Esophagus squamous epithelium (tissue), 5 donors: ENCODE measurements at places on chromosomes 12 and 14.

- DNase-seq: no peak
These were observed 659.5 kb downstream of the TMEM121 start for GRCh38 chr14:106185837-106186233.

GRCh38 chr14:102419716-102420115, 57.0 kb downstream of the TECPR2 start:
- no peak for DNase-seq

DNA sequence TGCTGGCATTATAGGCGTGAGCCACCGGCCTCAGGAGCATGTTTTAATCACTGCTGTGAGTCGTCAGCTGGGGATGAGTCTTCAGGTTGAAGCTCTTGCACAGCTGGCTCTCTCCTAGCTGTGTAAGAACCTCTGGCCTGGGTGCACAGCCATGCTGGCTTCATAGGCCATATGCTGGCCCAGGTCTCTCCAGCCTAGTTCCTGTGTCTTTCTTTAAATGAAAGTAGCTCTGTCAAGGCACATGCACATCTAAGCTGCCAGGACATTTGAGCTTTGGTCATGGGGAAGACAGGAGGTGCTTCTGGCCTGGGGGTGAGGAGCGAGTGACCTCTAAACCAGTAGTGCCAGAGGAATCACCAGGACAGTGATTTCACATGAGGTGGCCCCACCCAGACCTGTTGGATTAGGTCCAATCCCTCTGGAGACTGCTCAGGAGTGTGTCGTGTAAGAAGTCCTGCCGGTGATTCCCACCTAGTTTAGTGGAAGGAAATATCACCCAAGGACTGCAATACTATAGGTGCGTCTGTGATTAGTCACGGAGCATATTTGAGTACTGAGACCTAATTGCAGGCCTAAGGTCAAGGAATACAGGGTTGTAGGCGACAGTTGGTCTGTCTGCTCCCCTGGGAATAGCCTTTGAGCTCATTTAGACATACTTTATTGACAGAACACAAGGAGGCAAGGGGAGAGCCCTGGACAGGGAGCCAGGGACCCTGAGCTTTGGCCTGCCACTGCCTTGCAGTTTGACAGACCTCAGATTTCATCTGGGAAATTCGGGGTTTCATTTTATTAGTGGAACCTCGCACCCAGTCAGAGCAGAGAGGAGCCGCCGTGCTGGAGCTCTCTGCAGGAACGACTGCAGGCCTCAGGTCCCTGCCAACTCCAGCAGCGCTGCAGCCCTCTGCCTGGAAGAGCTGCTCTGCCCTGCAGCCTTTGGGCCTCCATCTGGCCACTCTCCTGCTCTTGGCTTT, 67.0 kb downstream of the ANKRD9 start:
- no peak for DNase-seq

DNA sequence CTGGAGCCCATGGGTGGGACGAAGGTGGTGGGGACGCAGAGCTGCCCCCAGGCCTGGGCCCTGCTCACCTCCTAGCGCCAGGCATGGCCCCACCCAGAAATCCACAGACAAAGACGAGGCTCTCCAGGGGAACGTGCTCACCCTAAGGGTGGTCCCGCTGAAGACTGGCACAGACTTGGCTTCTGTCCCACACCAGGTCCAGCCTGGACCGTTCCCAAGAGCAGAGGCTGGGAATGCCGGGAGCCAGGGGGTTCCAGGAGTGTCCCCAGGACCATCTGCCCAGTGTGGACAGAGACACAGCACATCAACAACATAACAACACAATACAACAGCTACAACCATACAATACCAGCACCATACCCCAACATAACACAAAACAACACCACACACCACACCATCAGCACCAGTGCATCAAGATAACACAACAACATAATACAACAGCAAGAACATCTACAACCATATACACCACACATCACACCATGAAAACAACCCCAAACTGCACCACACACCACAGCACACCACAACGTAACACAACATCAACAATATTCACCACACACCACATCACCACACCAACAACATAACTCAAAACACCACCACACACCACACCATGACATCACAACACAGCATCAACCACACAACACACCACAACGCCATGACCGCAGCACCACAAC, 329.6 kb downstream of the ADGRD1 start:
- DNase-seq: no peak

DNA sequence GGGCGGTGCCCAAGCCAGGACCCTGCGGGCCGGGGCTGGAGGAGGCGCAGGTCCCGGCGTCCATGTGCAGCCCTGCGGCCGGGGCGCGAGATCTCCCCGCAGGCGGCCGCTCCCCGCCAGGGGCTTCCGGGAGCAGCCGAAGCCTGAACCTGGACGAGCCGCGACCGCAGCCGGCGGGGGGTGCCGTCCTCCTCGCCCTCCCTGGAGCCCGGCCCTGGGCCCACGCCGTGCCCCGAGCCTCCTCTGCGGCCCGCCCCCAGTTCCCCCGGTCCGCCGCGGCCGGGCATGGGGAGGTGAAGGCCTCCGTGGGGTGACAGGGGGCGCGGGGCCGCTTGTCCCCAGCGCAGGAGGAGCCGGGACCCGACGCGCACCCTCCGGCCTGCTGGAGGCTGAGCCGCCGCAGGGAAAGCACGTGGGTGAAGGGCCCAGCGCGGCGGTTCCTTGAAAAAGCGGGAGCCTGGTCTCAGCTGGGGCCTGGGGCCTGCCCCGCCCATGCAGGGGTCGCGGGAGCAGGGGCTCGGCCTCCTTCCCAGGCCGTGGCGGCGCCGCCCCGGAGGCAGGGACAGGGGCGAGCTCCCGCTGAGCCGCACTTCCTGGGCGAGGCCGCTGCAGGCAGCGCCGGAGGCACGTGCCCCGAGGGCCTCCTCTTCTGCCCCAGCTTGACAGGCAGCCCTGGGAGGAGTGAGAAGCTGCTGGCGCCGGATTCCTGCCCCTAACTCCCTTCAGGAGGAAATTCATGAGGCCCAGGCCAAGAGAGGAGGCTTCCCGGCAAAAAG, 55.6 kb upstream of the PPP2R5C start:
- DNase-seq: no peak

GRCh38 chr12:2551412-2551900, 243.3 kb upstream of the FKBP4 start:
- DNase-seq: no peak

GRCh38 chr14:77184396-77185092, 2.9 kb downstream of the TMEM63C start:
- DNase-seq: no peak

- DNase-seq: no peak
These were observed 16.9 kb downstream of the PPP4R3A start for GRCh38 chr14:91493169-91493568.

- no peak for DNase-seq
These were observed 61.5 kb downstream of the NT5DC3 start for GRCh38 chr12:103779410-103780092.

DNA sequence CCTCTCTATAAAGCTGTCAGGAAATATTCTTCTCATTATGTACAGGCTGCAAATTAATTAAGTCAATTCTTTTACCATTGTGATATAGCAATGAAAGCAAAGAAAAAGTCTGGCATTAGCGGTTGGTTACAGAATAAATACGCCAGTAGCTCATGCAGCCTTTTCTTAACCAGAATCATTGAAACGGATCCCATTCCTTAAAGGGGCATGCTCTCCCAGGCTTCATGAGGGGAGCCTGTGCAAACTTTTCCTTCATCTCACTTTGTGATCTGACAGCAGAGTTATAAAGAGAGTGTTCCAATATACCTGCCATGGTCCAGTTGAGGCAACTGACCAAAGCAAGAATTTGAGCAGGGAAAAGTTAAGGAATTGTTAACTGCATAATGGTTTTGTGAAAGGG, 337.7 kb downstream of the EMP1 start:
- no peak for DNase-seq
